ENCODE measurements at places on chromosomes 3 and 15. TPM values are rescaled to one million over a fixed set of nuclear protein-coding genes. Genes with fewer than 3 reads are reported as not detected.

Gene FOXL2NB
- 0.23 TPM for total RNA-seq

Gene CCR8
- not detected for total RNA-seq

Gene CCR1
- total RNA-seq: not detected

Gene EEF1AKMT4
- 5.5 TPM for total RNA-seq

Gene MAP1A
- 10.1 TPM for total RNA-seq

Gene PPIB
- 277 TPM for total RNA-seq

DNA sequence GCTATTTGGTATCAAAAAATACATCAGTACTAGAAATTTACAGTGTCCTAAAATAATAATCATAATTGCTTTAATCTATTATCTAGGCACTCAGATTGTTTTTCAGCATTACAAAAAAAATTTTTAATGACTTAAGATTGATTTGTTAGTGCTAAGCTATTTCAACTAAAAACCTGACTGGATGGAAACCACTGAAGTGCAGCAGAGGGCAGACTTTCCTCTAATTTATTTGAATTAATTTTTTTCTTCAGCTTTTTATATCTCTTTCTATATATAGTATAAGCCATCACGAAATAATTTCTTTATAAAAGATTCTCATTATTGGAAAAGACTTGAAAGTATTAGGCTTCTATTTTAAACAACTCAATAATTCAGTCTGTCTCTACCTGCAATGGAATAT, 131.4 kb downstream of the IQCH start:
- no peak for DNase-seq

- no peak for DNase-seq
These were observed 16.2 kb upstream of the ABI3BP start for GRCh38 chr3:101009386-101009785.

DNA sequence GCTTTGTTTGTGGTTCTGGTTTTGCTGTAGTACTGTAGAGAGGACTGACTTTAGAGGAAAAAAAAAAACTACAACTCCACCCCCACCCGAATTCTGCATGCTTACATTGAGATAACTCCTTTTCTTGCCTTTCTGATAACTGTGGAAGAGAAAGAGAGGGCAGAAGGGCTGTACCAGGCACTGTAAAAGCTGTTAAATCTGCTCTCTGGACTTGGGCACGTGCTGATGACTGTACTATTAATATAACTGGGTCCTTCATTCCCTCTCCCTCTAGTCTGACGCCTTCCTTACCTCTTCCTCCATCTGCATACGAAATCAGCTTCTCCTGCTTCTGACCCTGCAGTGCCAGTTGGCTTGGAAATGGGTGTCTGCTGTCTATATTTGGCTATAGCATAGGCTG, 15.0 kb downstream of the MAPKBP1 start:
- no peak for DNase-seq

DNA sequence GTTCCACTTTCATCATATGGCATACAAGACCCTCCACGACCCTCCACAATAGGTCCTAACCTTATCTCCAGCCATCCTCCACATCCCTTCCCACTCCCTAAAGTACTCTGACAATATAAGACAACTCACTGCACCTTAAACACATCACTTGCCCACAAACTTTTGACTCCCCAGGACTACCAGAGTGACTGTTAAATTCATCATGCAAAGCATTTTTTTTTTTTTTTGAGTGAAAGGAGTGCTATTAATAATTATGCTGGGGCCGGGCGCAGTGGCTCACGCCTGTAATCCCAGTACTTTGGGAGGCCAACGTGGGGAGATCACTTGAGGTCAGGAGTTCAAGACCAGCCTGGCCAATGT, 55.8 kb downstream of the OSBPL10 start:
- no peak for DNase-seq

- DNase-seq: peak; percentile 21
These were observed 85.2 kb upstream of the PPIB start for GRCh38 chr15:64247906-64248541.

DNA sequence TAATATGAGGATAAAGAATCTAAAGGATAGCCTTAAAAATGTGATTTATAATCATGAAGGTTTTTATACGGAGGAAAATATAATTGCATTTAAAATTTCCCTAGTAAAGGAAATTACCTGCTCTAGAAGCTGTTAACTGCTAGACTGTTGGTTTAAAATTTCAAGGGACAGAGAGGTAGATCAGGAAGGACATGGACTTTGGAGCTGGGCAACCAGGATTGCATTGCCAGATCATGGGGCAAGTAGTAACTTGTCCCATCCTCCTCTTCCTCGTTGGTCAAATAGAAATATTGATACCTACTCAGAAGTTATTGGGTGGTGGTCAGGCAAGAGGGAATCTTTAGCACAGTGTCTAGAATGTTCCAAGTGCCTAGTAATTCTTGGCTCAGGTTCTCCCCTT, 525.1 kb downstream of the MFSD1 start:
- DNase-seq: no peak

DNA sequence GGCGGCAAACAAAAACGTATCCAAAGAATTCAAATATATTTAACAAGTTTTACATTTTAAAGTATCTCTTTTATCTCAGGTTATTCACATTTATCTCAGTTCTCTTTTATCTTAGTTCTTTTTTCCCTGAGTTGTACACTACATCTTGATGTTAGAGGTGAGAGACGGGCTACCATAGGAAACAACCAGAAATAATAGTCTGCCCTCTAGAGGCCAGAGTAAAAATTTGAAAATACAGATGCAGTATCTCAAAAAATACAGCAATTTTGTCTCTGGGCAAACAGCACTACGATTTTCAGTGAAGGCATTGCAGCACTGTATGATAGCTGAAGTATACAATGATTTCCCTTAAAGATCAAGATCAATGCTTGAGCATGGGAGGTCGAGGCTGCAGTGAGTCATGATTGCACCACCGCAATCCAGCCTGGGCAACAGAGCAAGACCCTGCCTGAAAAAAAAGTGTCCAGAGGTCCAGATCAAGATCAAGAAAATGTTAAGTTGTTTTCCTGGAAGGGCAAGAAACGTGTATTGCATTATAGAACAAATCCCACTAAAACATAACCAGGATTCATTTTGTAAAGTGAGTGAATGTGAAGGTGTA, 82.6 kb upstream of the ATP11B start:
- DNase-seq: peak; percentile 58

GRCh38 chr15:78034495-78035191, 42.9 kb downstream of the TBC1D2B start:
- no peak for DNase-seq

DNA sequence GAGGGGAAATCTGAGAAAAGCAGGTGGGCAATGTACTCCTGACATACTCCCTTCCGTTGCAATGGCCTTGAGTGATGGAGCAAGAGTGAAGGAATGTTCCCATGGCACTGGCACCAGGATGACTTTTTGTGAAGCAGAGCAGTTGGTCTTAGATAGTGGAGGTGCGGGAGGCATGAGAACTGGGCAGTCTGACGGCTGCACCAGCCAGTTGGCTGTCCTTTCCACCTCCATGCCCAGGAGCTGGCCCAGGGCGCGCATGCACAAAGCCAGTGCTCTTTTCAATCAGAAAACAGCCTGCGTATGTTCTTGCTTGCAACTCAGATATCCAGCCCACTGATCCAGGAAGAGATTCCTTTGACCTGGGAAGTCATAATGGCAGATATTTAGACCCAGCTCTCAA, 136.8 kb downstream of the PGPEP1L start:
- DNase-seq: no peak

DNA sequence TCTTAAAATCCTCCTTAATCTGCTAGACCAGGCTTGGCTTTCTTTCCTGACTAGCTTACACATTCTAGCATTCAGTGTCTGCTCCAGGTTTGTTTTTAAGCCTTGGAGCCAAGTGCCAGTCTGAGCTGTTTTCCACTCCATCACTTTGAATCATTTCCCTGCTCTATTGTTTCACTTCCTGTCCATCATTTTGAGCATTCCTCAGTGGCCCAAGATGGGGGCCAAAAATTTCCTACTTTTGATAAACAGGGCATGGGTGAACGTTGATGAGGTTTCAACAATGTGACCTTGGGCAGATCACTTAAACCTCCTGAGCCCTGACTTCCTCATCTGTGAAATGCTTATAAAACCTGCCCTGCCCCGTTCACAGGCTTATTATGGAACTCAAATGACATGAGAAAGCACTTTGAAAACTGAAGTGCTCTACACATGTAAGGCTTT, 4.4 kb downstream of the CYP19A1 start:
- no peak for DNase-seq
